Activated T-cell treated with anti-CD3 and anti-CD28 coated beads, Interleukin-2, amount 50 U/mL, for 72 hours (primary cell): ENCODE measurements at places on chromosomes 7 and 10. TPM values are rescaled to one million over a fixed set of nuclear protein-coding genes. Genes with fewer than 3 reads are reported as not detected.

CCDC172 gene
- not detected for total RNA-seq

NEUROG3 gene
- 0.39 TPM for total RNA-seq

C10orf120 gene
- total RNA-seq: not detected

GRCh38 chr7:7861211-7861633 lies 107.4 kb upstream of the GLCCI1 start:
- DNase-seq: no peak
